ENCODE measurements at places on chromosomes 2 and 18.

- no peak for DNase-seq
These were observed 143.6 kb upstream of the TCF4 start for GRCh38 chr18:55731594-55732042.

DNA sequence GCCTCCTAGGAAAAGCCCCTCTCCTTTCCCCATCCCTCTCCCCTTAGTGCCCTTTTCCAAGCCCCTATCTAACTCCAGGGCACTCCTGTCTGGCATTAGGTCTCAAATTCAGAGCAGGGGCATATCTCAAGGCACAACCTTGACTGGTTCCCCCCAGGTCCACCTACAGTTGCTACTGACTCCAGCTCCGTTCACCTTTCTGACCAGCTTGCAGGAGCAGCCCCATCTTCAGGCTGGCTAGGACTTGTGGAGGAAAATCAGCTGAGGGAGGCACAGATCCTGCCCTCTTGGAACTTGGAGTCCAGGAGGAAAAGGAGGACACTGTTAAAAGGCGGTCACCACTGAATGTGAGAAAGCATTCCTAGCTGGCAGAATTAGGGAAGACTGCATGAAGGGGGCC, 152.4 kb downstream of the ZFP36L2 start:
- no peak for DNase-seq

GRCh38 chr2:148523315-148523714, 121.2 kb upstream of the EPC2 start:
- no peak for DNase-seq

DNA sequence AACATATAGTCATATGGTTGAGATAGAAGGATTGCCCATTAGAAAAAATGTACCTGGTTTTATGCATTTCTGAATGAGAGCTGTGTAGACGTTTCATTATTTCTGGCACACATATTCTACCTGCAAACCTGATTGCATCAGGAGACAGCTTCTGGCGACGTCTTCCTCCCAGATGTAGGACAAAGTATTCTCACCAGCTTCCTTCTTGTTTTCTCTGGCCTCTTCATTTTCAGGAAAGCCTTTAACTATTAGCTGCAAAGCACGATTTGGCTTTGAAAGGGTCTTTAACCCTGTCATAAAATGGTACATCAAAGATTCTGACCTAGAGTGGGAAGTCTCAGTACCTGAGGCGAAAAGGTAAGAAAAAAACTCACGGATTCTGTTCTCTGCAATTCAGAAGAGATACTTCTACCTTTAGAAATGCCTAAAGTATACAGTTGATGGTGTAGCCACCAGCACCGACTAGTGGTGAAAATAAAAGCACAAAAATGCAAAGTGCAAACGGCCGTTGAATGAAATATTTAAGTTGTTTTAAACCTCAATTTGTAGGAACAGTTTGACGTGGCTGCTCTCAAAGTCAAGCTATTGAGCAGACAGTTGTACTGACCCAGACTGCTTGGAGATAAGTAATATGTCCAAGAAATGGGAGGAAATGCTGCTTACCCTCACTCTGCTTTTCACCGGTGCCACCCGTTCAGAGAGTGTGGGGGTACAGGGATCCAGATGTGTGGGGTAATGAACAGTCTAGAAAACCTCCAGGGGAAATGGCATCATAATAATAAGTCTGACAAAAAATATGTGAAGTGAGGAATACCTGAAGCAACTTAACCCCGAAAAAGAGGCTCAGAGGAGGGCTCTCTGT, 20.2 kb downstream of the IL18RAP start:
- peak; percentile 38 for DNase-seq

DNA sequence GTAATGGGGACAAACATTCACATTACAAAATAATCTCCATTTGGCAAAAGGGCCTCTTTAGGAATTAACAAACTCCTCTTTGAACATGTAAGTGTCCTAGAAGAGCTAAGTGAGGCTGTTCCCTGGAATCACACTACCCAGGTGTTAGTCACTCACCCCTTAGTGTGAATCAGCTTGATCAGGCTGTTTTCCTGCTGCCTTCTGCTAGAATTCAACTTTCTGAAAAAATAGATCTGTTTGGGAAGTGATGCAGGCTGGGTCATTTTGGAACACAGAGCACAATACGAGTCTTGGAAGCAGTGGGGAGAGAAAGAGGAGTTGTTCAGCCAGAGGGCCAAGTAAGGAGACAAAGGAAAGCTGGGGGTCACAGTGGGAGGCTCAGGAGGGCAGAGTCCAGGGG, 40.0 kb downstream of the TTC32 start:
- DNase-seq = no peak

DNA sequence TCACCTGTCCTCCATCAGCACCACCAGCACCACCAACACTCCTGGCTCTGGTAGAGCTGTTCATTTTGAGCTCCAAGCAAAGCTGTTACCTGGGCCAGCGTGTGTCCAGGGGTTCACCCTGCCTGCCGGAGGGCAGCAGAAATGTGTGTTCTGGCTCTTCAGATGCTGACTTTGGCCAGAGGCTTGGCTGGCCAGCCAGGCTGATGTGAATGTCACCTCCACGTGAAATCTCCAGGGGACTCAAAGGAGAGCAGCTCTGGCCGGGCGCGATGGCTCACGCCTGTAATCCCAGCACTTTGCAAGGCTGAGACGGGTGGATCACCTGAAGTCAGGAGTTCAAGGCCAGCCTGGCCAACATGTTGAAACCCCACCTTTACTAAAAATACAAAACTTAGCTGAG, 33.5 kb downstream of the CIB4 start:
- no peak for DNase-seq

DNA sequence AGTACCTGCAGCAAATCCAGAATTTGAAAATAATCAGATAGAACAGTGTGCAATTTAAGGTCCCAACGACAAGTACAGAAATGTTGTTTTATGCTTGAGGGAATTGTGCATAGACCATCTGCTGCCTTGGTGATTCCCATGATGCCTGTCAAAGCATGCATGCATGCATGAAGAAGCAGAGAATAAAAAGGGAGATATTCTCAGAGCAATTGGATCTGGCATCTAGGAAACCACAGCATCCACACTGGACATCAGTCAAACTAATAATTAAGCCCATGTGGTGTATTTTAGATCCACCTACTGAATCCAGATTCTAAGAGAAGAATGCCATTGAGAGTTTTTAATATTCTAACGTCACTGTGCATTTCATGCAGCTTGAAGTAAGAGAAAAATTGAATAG, 361.2 kb downstream of the FSIP2 start:
- no peak for DNase-seq

DNA sequence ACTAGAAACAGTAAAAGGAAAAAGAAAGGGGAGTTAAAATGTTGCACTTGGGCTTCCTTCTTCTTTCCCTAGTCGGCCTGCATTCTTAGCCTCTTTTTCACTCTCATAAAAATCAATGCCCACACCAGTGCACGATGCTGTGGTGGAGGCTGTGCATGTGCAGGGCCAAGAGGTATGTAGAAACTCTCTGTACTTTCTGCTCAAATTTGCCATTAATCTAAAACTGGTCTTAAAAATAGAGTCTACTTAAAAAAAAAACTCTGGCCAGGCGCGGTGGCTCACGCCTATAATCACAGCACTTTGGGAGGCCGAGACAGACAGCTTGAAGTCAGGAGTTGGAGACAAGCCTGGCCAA, 11.1 kb downstream of the TRAPPC8 start:
- DNase-seq = no peak

DNA sequence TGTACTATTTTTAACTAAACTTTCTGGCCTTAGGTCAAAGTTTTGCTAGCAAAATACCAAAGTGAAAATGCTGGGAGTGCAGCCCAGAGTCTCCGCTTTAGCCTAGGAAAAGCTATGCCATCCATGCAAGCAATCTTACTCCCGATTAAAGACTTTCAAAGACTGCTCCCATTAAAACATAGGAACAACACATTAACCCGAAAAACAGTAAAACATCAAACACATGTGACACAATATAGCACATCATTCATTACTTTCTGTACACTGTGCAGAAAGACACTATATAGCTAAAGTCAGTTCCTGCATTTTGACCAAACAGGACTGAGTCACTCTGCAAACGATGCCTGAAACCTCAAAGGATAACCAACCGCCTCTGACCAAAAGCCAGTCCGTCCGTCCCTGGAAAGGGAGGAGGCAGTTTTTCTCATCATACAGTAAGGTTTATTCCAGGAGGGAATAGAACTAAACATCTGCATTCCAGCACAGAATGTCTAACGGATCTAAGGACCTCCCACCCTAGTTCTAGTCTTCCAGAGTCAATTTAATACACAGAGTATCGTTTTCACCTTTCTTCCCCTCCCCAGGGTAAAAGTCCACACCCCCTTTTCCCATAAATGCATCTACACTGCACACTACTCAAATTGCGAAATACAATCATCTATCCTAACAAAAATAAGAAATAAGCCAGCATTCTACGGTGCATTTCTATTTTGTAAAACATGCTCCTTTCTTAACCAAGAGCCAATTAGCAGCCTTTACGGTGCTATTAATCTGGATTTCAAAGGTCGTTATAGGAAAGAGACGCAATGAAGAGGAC, 1.7 kb downstream of the ROCK2 start:
- DNase-seq = no peak

- no peak for DNase-seq
These were observed 211.1 kb downstream of the PTPRM start for GRCh38 chr18:7778181-7778580.

DNA sequence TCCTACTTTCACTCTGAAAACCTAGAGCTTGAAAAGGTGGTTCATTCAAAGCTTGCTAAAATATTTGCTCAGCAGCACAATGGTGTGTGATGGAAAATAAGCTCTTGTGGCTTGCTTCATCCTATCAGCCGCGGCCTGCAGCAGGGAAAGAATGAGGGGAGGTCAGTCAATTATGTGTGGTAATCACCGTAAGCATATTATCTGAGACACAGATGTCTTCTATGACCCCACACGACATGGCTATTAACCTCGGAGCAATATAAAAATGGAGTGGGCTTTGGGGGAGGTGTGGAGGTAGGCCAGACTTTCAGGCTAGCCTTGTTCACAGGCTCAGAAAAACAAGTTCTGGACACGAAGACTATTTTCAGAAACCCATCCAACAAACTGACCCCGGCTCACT, 98.4 kb upstream of the SIX3 start:
- DNase-seq = no peak

DNA sequence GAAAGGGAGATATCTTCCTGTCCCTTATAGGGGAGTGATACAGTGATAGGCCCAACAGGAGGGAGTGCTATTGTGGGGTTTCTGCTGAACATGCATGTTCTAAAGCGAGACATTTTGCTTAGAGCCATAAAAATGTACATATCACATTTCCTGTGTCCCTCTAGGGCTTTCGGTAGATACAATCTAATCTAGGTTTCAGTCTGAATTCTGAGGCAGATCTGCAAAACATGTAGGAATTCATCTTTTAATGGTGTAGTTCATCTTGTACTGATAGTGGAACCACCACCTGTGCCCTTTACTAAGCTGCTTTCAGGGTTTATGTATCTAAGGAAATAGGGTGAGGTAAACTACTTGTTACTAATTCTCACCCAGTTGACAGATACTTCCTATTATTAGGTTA, 73.8 kb downstream of the SPTBN1 start:
- no peak for DNase-seq

- no peak for DNase-seq
These were observed 1024.8 kb downstream of the TSN start for GRCh38 chr2:122780251-122780650.

DNA sequence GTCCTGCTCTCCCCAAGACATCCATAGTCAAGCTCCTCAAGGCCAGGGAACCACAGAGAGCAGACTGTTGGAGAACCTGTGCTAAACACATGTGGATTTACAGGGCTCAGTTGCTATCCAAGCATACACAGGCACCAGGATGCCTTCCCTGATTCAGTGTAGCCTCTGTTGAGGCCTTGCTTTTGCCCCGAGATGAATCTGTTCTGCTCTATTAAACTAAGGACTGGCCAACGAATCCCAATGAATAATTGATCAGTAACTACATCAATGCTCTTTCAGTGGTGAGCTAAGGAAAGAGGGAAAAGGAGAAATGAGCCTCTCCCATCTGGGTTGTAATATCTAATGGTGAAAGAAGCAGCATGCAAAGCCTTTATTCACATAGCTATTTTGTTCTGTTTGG, 58.7 kb upstream of the SPTBN1 start:
- DNase-seq = no peak

DNA sequence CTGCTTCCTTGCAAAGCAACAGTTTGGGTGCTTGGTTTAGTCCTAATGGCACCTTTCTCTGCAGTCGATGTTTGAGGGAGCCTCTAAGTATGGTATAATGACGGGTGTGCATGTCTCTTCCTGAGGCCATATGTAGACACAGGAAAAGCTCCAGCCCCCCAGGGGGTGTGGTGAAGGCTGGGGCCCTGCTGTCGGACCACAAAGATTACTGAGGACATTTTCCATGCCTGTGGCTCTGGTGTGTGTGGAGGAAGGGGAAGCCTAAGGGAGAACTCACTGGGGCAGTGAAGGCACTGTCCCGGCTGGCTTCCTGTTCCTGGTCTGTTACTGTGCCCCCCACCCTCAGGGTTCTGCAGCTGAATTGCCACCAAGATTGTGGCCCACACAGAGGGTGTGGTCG, 187.1 kb downstream of the FHOD3 start:
- DNase-seq = no peak

DNA sequence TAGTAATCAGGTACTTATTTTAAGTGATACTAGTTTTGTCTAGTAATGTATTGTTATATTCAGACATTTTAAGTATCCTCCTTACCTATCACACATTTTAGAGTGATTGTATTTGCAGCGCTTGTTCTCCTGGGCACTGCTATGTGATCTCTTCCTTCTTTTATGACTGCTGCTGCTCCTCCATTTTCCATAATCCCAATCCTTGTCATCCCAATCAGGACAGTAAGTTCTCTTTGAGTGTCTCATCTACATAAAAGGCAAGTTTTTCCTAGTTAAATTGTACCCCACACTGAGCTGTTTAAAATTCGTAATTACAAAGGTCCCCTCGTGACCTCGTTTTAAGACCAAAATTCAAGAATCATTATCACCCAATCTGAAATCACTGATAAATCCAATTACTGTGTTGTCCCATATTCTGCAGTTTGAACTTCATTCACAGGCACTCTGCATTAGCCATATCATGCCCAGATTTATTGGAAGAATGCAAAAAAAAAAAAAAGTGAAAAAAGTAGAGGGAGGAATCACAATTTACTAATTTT, 2.8 kb downstream of the CLK1 start:
- no peak for DNase-seq

DNA sequence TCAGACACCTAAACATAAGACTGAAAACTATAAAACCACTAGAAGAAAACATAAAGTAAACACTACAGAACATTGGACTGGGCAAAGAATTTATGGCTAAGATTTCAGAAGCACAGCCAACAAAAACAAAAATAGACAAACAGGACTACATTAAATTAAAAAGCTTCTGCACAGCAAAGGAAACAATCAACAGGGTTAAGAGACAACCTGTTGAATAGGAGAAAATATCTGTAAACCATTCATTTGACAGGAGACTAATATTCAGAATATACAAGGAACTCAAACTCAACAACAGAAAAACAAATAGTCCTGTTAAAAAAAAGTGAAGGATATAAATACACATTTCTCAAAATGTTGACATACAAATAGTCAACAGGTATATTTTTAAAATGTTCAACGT, 106.7 kb upstream of the FANCL start:
- DNase-seq = no peak

DNA sequence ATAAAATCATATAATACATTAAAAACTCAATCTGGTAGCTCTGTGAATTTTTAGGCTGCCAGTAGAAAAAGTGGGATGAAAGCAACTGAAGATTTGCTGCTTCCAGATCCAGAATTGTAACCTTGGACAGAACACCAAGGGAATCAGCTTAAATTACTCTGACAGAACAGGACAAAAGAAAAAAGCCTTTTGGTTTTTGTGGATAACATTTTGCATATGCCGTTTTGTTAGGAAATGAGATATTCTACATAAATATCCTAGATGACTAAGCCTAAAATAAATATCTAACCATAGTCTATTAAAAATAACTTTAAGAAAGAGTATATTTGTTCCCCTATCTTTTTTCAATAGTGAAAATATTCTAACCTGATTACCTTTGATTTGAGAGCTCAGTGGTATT, 148.7 kb upstream of the DOCK10 start:
- no peak for DNase-seq

Data from stimulated activated CD4-positive, alpha-beta T cell treated with anti-CD3 and anti-CD28 coated beads, TNF-alpha, amount 100 ng/mL, for 24 hours (primary cell).